ENCODE measurements at places on chromosomes 6 and 20. TPM values are rescaled to one million over a fixed set of nuclear protein-coding genes. Genes with fewer than 3 reads are reported as not detected.

The SLC22A23 gene
- 25.0 TPM for total RNA-seq

The SLC25A27 gene
- 0.56 TPM for total RNA-seq

DNA sequence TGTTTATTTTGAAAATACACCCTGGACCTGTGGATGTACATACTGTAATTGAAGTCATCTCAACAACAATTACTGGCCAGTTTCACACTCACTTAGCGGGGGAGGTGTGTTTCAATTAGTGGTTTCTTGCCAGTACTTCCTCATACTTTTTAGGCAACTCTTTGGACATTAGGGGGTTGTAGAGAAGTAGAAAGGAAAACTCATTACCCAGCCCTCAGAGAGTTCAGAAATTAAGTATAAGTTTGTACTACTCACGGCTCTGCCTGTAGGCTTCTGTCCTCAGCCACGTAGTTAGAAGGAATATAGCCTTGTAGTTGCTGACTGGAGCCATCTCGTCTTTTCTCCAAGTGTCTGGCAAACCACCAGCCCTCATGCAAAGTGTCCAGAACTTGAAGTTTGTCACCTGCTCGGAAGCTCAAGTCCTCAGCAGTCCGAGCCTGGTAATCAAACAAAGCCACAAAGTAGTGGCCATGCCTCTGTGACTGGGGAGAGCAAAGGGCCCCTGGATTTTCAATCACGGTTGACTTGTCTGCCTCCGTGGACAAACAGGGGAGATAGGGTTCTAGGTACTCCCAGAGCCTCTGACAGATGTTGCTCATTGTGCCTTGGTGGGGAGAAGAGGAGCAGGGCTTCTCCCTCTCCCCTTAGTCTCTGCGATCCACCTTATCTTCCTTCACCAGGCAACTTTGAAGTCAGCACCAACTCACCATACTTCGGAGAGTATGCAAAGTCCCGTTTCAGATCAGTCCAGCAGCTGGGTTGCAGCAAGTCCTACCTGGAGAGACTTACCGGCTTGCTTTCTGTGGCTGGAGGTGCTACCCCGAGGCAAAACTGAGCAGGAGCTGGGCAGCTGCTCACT, 749 bp downstream of the FRK start:
- peak; percentile 18 for DNase-seq
- peak overlapping the region; percentile 85 for H3K27ac ChIP-seq
- no peaks in the 10 kb centered on the region for H3K36me3 ChIP-seq
- H3K4me1 ChIP-seq, result peaks cover 16% of the 10 kb centered on the region
- peak overlapping the region; percentile 56 for H3K4me3 ChIP-seq

The DLK2 gene
- total RNA-seq, result not detected

- no peaks in the 10 kb centered on the region for H3K4me1 ChIP-seq
- H3K27ac ChIP-seq, result no peak overlapping the region
- no peak for DNase-seq
- no peak overlapping the region for H3K4me3 ChIP-seq
Observed at GRCh38 chr6:85017352-85017751, 253.0 kb upstream of the TBX18 start.
